ENCODE measurements at places on chromosomes 3 and 15.

- DNase-seq, result no peak
Observed at GRCh38 chr15:75109736-75110130, 86.3 kb downstream of the PPCDC start.

- no peak for DNase-seq
Observed at GRCh38 chr3:13296662-13297061, 123.5 kb downstream of the NUP210 start.

- DNase-seq, result no peak
Observed at GRCh38 chr15:65172531-65172930, 12.6 kb downstream of the CLPX start.

DNA sequence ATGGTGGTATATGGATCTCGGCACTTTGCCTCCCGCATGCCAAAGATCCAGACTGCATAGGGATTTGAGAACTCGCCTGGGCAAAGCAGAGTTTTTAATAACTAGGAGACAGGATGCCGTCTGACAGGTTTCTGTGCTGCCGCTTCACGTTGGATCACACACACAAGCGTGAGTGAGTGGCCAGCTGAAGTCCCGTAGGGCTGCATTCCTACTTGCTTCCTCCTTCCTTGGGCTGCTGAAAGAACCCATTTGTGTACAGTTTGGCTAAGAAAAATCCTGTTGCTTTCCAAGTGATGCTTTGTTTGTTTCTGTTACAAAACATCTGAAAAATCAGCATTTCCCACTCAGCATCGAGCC lies 604.3 kb upstream of the CFAP20DC start:
- no peak for DNase-seq

DNA sequence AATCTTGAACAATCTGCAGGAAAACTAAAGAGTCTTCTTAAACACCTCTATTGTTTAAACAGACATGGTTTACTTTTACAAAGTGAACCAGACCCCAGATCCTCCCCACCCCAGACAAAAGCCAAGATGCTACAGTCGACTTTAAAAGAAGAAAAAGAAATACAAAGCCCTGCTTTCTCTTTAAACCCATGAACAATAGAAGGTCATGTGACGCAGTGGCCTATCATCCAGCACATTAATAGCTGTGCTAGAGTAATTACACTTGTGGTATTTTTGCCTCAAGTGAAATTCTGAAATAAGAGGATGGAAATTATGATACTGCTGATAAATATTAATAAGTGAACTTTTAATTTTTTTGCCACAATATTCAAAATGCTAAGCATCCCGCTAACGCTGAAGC lies 613.4 kb downstream of the FOXP1 start:
- DNase-seq, result no peak
